ENCODE measurements at places on chromosomes 2 and 18.

DNA sequence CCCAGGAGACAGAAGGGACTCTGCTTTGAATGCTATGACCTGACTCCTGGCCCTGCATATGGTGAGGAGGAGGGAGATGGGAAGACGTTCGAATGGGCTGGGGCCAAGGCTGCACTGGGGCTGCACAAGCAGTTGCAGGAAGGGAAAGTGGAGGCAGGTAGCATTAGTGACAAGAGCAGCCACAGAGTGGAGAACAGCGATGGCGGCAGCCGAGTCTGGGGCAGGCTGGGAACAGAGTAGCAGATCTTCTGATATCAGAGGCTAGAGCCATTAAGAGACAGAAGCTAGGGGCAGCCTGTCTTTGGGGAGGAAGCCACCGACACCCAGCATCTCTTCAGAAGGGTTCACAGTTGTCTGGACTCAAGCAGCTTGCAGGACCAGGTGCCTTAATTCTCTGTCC lies 50.1 kb downstream of the ST3GAL5 start:
- DNase-seq = no peak

DNA sequence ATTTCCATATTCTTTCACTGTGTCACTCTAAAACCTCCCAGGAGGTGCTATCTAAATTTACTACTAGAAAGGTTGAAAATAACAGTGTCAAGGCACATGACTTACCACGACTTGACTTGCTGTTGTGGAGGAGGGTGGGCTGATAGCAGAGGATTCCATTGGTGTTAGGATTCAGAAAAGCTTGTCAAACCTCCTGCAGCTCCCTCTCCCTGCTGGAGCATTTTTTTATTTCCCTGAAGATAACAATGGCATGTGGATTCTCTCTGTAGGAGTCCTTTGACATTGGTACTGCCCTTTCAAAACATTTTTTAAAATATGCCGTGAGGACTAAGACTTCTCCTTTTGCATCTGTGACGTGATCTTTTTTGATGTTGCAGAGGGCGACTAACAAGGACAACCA lies 696.9 kb upstream of the GYPC start:
- DNase-seq = no peak

DNA sequence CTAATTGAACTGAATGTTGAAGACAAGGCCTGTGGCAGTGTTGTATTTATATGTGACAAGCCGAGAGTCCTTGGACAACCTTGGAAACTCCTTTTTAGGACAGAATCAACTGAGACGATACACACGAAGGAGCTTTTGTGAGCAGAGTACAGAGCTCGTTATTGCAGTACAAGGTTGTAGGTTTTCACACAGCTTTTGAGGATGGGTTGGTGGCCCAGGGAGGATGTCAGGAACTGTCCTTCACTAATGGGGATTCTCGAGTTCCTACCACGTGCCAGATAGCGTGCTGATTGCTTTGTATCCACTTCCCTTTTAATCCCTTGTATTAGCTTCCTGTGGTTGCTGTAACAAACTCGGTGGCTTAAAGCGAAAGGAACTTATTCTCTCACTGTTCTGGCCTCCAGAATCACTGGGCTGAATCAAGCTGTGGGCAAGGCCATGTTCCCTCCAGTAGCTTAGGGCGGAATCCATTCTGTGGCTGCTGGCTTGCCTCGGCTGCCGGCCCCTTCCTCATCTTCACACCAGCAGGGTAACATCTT lies 20.2 kb downstream of the INPP4A start:
- DNase-seq = no peak

GRCh38 chr2:109069331-109070194 lies 59.4 kb upstream of the SH3RF3 start:
- no peak for DNase-seq

- no peak for DNase-seq
These were observed 125.1 kb downstream of the PMAIP1 start for GRCh38 chr18:60024857-60025256.

- no peak for DNase-seq
These were observed 635.8 kb downstream of the RNF144A start for GRCh38 chr2:7552825-7553570.

- DNase-seq = no peak
These were observed 11.1 kb upstream of the CUL3 start for GRCh38 chr2:224596289-224596688.

DNA sequence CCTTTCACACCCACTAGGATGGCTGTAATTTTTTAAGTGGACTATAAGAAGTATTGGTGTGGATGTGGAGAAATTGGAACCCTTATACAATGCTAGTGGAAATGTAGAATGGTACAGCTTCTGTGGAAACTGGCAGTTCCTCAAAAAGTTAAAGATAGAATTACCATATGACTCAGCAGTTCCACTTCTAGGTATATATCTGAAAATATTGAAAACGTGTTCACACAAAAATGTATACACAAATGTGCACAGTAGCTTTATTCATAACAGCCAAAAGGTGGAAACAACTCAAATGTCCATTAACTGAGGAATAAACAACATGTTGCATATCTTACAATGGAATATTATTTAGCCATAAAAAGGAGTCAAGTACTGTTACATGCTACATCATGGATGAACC lies 17.7 kb downstream of the TANK start:
- no peak for DNase-seq

DNA sequence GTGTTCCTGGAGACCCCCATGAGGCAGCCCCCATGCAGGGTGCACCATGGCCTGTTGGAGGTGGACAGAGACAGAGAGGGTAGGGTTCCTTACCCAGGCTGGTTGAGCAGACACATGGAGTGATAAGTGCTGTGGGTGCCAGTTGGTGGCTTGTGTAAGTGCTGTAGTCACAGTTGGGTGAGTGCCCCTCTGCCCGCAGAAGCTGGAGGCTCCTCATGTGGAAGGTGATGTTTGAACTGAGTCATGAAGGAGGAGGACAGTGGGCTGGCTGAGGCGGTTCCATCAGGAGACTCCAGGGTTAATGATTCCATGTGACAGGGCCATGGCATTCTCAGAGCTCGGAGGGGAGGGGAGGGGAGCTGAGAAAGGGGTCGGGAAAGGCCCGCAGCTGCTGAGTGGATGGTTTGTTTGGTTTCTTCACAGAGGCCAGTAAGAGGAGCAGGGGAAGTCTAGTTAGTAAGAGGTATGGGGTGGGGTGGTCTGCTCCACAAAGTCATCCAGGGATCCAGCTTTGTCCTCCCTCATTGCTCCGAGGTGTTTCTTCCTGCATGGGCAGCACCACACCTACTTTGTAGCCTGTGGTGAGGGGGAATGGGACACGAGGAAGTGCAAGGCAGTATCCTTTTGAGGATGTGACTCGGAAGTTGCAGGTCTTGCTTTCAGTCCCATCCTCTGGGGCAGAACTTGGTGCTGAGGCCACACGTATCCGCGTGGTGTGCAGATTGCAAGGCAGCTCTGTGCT lies 13.6 kb downstream of the IMPA2 start:
- no peak for DNase-seq
